ENCODE measurements at places on chromosomes 3 and 15.

- DNase-seq = no peak
These were observed 7.2 kb upstream of the SLC35G2 start for GRCh38 chr3:136811701-136812100.

- no peak for DNase-seq
These were observed 33.6 kb downstream of the FOXP1 start for GRCh38 chr3:71549951-71550350.

- DNase-seq = no peak
These were observed 42.3 kb downstream of the ADCY5 start for GRCh38 chr3:123406598-123406997.

DNA sequence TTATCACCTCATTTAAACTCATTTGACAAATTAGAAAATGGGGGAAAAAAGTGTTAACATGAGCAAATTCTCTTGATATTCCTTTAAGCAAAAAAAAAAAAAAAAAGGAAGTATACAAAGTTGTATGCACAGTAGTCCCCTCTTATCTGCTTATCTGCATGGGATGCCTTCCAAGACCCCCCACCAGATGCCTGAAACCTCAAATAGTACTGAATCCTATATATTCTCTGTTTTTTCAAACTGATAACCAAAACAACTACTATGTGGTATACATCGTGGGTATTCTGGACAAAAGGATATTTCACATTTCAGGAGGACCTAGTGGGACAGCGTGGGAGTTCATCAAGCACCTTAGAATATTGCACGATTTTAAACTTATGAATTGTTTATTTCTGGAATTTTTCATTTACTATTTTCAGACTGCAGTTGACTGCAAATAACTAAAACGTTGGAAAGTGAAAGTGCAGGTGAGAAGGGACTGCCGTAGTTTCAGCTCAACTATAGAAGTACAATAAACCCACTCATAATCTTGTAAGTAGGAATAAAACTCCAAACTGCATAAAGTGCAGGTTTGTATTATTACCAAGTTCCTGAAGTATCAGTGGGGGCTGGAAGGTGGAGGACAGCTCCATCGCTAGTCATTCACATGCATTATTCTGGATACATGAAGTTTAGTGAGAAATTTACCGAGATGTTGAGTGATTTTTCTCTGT is 43.6 kb upstream of the PLCL2 start:
- no peak for DNase-seq

- no peak for DNase-seq
These were observed 2.5 kb upstream of the CTNNB1 start for GRCh38 chr3:41196499-41197410.

DNA sequence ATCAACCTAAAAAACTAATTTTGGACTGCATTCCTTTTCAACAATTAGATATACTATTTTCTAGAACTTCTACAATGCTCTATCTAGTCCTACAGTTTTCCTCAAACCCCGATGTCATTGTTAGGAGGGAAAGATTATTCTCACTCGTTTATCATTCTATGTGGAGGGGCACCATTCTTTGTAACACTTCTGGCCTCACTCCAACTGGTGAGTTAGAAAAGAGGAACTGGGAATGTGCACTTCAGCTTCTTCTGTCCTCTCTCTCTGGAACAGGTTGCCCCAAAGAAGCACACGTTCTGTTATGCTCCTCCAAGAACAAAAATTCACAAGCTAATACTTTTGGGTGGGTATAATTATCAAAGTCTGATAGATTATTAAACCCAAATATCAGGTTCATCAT is 137.9 kb downstream of the UACA start:
- DNase-seq = peak; percentile 51

GRCh38 chr3:96070678-96071077 is 743.7 kb upstream of the EPHA6 start:
- DNase-seq = no peak

DNA sequence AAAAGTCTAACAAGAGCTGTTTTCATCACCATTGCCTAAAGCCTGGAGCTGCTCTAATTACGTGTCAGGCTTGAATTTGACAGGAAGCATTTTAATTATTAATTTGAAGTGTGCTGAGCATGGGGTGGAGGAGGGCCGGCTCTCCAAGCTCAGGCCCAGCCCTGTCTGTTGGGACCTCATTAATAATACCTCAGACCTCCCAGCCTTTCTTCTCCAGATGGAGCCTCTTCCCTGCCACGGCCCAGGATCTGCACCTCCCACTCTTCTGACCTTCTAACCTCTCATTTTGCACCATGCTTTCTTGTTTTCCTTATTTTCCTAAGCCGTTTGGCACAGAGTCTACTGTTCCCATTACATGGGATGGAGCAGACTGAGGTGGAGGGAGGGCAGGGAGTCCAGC is 30.0 kb downstream of the INSYN1 start:
- DNase-seq = no peak

GRCh38 chr3:135495891-135496290 is 469.6 kb upstream of the PPP2R3A start:
- no peak for DNase-seq

DNA sequence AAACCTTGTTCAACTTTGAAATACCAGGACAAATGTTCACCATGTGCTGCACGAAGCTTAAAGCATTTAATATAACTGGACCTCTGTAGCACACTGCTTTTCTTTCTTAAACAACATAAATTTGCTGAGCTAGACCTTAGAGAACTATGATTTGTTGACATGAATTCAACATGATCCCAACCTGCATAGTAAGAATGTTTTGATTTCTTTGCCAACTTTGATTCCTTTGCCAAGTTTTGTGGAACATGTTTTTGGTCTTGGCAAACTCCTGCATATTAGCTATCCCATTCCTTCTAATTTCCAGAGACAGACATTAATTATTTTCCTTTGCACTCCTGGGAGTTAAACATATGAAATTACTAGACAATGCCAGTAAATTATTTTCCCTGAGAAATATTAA is 197.2 kb upstream of the RBMS3 start:
- no peak for DNase-seq

Data from pons (tissue), 1 donor.